ENCODE measurements at places on chromosomes 2 and 18.

GRCh38 chr2:180442860-180443644, 436.0 kb upstream of the CWC22 start:
- no peak for DNase-seq

GRCh38 chr2:96138179-96139145, at the start of gene ASTL:
ASTL (minus strand) TSS chr2:96138502; CDS start chr2:96138436, 66 bp downstream.
- DNase-seq: peak; percentile 81

GRCh38 chr2:96881349-96882195, 11.7 kb upstream of the SEMA4C start:
- peak; percentile 52 for DNase-seq

GRCh38 chr18:63520053-63520685, 22.0 kb upstream of the SERPINB12 start:
- DNase-seq: no peak

- no peak for DNase-seq
Observed at GRCh38 chr2:42815726-42816125, 23.3 kb upstream of the HAAO start.

Data from lung (tissue), 17 donors.